ENCODE measurements at places on chromosomes 4 and X. TPM values are rescaled to one million over a fixed set of nuclear protein-coding genes. Genes with fewer than 3 reads are reported as not detected.

RENBP gene
- total RNA-seq: 61.3 TPM

TBX22 gene
- total RNA-seq: 0.33 TPM

RPA4 gene
- total RNA-seq: 2.9 TPM

CENPVL1 gene
- not detected for total RNA-seq

FAAH2 gene
- total RNA-seq: not detected

SASH3 gene
- not detected for total RNA-seq

Data from melanocyte of skin (primary cell).